ENCODE measurements at places on chromosomes 1 and 21. TPM values are rescaled to one million over a fixed set of nuclear protein-coding genes. Genes with fewer than 3 reads are reported as not detected.
A peak's percentile ranks its signal among the peaks of the same experiment; 100 is the strongest.

Gene BLACAT1
- total RNA-seq: 2.6 TPM

Gene OR6K3
- total RNA-seq: 0.54 TPM

Gene FCRL2
- not detected for total RNA-seq

GRCh38 chr1:41631154-41631553, 146.7 kb upstream of the EDN2 start:
- no peak for ATAC-seq

GRCh38 chr1:221782477-221782876, 40.6 kb upstream of the DUSP10 start:
- ATAC-seq: peak; percentile 25

DNA sequence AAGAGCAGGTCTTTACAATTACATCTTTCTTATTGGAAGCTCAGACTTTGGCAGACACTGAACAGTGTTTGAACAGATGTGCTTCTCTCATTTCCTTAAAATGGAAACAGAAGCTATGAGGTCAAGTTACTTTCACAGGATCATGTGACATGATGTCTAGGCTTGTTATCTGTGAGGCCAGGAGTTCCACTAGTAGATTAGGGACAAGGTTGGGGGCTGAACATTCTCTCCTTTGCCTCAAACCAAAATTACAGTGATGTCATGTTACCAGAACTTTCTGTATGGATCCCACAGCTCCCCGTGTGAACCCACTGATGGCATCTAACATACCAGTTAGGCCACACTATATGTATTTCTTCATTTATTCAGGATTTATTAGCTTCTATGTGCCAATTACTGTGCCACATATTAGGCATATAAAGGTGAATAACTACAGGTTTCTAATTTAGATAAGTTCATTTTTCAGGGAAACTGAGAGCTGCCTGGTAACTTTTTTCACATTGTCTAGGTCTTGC, 6.0 kb downstream of the DYNLT5 start:
- ATAC-seq: no peak

GRCh38 chr1:63042278-63042677, 258.3 kb downstream of the ATG4C start:
- ATAC-seq: peak; percentile 96

- ATAC-seq: no peak
Observed at GRCh38 chr21:38909109-38909508, 103.4 kb downstream of the ETS2 start.

GRCh38 chr1:164958982-164959768, 397.3 kb downstream of the LMX1A start:
- ATAC-seq: no peak

DNA sequence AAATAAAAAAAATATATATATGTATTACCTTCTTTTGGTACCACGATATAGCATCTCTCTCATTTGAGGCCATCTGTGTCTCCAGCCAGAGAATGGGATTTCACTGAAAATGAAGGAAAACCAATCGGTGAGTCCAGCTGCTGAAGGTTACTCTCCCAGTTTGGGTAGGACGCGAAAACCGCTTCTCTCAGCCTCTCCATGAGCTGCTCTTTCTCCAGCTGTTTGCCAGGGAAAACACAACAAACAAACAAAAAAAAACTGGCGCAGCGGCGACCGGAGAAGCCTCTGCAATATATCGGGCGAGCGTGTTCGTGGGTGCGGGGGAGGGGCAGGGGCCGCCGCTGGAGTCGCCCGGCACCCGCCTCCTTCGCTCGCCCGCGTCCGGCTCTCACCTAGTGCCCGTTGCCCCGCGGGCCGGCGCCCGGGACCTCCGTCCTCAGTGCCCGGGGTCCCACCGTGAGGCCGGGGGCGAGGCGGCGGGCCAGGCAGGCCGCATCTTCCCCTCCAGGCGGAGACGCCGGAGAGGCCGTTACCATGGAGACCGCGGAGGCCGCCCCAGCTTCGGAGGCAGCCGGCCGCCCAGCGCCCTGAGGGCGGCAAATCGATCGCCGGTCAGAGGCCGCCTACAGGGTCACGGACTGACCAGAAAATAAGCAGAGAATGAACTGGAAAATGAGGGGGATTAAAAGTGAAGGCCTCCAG, 504 bp downstream of the PHTF1 start:
- peak; percentile 79 for ATAC-seq

- ATAC-seq: no peak
Observed at GRCh38 chr1:55685560-55685959, 470.4 kb upstream of the USP24 start.

Measured in motor neuron (in vitro differentiated cells).